ENCODE measurements at places on chromosomes 2 and 18.
A peak's percentile ranks its signal among the peaks of the same experiment; 100 is the strongest.

GRCh38 chr2:130372055-130372832, 16.4 kb downstream of the PTPN18 start:
- peak overlapping the region; percentile 88 for H3K4me3 ChIP-seq
- H3K4me1 ChIP-seq, result peaks cover 66% of the 10 kb centered on the region
- peaks cover 28% of the 10 kb centered on the region for H3K36me3 ChIP-seq
- peak overlapping the region; percentile 92 for H3K27ac ChIP-seq
- peak; percentile 92 for DNase-seq

DNA sequence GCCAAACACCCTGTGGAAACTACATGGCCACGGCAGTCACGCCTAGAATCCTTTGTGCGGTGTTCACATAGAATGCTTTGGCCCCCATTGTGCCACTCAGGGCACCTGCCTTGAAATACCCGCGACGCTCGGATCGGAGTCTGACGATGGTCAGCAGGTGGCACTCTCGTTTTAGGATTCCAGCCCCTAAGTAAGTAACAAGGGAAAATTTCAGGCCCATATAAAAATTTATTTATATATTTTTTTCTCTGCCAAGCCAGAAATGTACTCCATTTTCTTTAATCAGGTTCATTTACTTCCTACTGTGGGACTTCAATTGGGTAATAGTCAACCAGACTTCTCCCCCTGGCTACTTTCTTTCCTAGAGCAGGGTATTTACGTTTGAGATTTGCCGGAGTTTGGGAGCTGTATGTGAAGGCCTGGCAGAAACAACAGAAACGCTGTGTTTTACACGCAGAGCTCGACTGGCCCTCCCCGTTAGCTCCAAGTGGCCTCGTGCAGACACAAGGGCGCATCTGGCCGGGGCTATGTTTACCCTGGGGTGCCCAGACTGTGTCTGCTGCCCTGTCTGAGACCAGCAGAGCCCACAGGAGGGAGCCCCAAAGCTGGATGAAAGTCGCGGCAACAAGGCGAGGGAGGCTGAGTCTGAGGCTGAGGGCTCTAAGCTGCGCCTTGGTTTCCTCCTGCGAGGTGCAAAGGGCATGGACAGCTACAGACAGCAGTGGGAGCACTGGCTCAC, 41.6 kb downstream of the LRRC30 start:
- no peak overlapping the region for H3K4me3 ChIP-seq
- no peaks in the 10 kb centered on the region for H3K4me1 ChIP-seq
- no peak for DNase-seq
- H3K27ac ChIP-seq, result no peak overlapping the region
- H3K27me3 ChIP-seq, result no peaks in the 10 kb centered on the region

DNA sequence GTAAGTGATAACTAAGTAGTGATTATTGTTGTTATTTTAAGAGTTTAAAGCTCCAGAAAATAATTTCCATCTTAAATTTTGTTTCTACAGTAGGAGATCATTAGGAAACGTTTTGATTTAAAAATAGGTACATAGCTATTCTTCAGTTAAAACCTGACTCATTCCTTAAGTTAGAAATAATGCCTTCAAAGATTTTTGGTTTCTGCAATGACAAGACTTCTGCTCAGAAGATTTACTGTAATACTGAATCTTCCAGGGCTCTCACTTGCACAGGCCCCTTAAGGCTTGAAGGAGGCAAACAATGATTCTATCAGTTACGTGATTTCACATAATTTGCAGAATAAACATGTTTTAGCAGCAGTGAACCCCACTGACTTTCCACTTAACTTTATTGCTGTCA, 333.7 kb downstream of the RAD51AP2 start:
- no peak for DNase-seq
- no peak overlapping the region for H3K27ac ChIP-seq
- H3K27me3 ChIP-seq, result no peaks in the 10 kb centered on the region
- no peak overlapping the region for H3K4me3 ChIP-seq

GRCh38 chr18:47050468-47050867, 15.0 kb upstream of the ELOA2 start:
- H3K4me1 ChIP-seq, result peaks cover 4% of the 10 kb centered on the region
- H3K4me3 ChIP-seq, result no peak overlapping the region
- H3K27me3 ChIP-seq, result peaks cover 5% of the 10 kb centered on the region
- H3K27ac ChIP-seq, result no peak overlapping the region
- DNase-seq, result peak; percentile 9

- no peak for DNase-seq
- H3K27me3 ChIP-seq, result peaks cover 5% of the 10 kb centered on the region
- no peaks in the 10 kb centered on the region for H3K36me3 ChIP-seq
Measured at GRCh38 chr18:62625019-62625418, 90.3 kb upstream of the PHLPP1 start.

- no peaks in the 10 kb centered on the region for H3K27me3 ChIP-seq
- no peak overlapping the region for H3K27ac ChIP-seq
- no peak for DNase-seq
- no peaks in the 10 kb centered on the region for H3K4me1 ChIP-seq
- H3K4me3 ChIP-seq, result no peak overlapping the region
- no peaks in the 10 kb centered on the region for H3K36me3 ChIP-seq
Measured at GRCh38 chr18:35694808-35695207, 113.3 kb downstream of the GALNT1 start.

- H3K4me1 ChIP-seq, result no peaks in the 10 kb centered on the region
- H3K27ac ChIP-seq, result no peak overlapping the region
- DNase-seq, result no peak
- H3K27me3 ChIP-seq, result no peaks in the 10 kb centered on the region
- peaks cover 1% of the 10 kb centered on the region for H3K36me3 ChIP-seq
Measured at GRCh38 chr18:36389027-36389426, 91.5 kb downstream of the FHOD3 start.

GRCh38 chr2:113237604-113238160, 41.0 kb downstream of the PAX8 start:
- peaks cover 22% of the 10 kb centered on the region for H3K4me1 ChIP-seq
- peak overlapping the region; percentile 85 for H3K4me3 ChIP-seq
- DNase-seq, result no peak
- H3K36me3 ChIP-seq, result no peaks in the 10 kb centered on the region
- H3K27ac ChIP-seq, result no peak overlapping the region

DNA sequence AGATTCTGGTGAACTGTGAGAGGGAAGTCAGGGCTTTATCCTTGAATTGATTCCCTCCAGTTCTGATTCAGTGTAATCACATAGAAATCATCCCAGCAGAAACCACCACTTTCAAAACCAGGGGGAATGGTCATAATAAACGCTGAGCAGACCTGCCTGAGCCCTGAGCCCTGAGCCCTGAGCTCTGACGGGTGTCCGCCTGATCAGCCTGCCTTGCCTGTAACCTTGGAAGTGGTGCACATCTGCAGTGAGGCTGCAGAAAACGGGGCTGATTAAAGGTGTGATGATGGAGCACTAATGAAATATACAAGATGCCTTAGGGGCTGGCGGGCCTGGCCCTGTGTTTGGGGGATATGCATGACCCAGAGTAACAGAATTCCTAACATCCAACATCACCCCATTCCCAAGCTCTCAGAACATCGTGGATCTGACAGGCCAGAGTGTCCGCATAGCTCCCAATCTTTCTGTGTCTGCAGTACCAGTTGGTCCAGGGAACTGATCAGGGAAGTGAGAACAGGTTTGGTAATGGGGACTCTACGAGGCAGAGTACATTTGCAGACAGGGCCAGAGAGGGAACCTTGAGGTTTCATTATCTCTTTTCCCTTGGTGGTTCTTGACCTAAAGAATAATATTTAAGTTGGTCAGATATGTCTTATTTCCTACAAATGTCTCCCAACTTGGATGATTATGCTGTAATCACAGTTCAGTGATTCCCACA, 37.8 kb downstream of the KCTD18 start:
- H3K4me1 ChIP-seq, result peaks cover 36% of the 10 kb centered on the region
- no peak overlapping the region for H3K4me3 ChIP-seq
- H3K27me3 ChIP-seq, result no peaks in the 10 kb centered on the region

DNA sequence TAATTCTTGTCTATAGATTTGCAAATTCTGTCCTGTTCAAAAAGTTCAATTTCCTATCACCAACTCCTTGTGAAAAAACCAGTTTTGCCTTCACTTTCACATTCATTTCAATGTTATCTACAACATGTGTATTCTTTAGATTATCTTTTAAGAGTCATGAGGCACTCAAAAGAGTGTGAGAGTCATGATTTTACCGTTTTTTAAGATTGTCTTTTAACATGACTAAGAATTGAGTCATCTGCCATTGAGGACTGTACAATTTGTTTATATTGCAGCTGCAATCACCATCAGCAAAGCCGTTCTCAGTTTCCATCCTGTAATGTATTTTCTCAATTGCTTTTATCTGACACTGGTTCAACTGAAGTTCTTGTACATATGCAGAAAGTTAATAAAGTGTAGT, 275.8 kb downstream of the LNPK start:
- H3K4me1 ChIP-seq, result no peaks in the 10 kb centered on the region
- peaks cover 6% of the 10 kb centered on the region for H3K27me3 ChIP-seq

GRCh38 chr18:5166606-5167280, 30.3 kb downstream of the AKAIN1 start:
- DNase-seq, result no peak
- H3K27ac ChIP-seq, result no peak overlapping the region
- H3K4me1 ChIP-seq, result peaks cover 21% of the 10 kb centered on the region
- no peaks in the 10 kb centered on the region for H3K27me3 ChIP-seq

GRCh38 chr2:235480614-235481013, 13.2 kb upstream of the AGAP1 start:
- H3K27me3 ChIP-seq, result peaks cover 7% of the 10 kb centered on the region
- DNase-seq, result no peak
- no peak overlapping the region for H3K4me3 ChIP-seq
- H3K4me1 ChIP-seq, result no peaks in the 10 kb centered on the region
- no peak overlapping the region for H3K27ac ChIP-seq
- H3K36me3 ChIP-seq, result no peaks in the 10 kb centered on the region

DNA sequence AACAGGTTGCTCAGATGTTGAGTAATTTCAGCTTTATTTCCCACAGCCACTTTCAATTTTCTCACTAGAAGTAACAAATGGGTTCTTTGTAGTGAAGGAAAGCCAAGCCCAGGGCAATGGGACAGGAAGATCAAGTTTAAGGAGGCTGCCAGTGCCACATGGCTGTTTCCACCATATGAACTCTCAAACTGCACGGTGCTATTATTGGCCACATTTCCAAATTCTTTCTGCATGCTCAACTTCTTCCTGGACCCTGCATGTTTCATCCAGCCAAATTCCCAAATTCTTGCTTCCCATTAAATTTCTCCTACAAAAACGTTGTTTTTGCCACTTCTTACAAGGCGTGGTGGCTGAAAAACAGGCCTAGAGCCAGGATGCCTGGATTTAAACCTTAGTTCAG, 193.3 kb upstream of the SPHKAP start:
- no peaks in the 10 kb centered on the region for H3K27me3 ChIP-seq
- no peaks in the 10 kb centered on the region for H3K4me1 ChIP-seq
- H3K27ac ChIP-seq, result no peak overlapping the region
- no peak for DNase-seq
- H3K36me3 ChIP-seq, result no peaks in the 10 kb centered on the region

DNA sequence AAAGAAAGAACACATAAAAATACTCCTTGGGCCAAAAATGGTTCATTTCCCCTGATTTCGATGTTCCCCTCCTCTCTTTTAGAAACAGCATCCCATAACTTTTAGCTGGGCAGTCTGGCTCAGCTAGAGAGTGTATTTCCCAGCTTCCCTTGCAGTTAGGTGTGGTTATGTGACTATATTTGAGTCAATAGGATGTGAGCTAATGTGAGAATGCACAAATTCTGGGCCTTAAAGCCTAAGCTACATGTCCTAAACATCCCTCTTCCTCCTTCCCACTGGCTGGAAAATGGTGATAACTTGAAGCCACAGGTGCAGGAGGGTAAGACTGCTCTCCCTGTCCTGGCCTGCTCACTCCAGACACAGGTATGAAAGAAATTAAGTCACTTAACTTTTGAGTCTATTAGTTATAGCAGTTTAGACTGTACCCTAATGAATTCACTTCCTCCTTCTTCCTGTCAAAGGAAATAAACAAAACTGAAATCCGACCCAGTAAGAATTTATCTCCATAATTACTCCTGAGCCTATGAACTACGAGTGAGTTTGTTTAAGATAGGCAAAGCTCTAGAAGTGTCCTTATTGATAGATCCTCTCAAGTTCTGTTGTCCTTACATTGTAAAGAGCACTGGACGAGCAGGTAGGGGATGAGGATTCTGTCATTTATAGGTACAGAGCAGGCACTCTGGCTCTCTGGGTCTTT, 177.6 kb downstream of the MTX2 start:
- no peak overlapping the region for H3K27ac ChIP-seq
- no peaks in the 10 kb centered on the region for H3K36me3 ChIP-seq
- no peaks in the 10 kb centered on the region for H3K4me1 ChIP-seq
- no peak overlapping the region for H3K4me3 ChIP-seq
- no peak for DNase-seq

DNA sequence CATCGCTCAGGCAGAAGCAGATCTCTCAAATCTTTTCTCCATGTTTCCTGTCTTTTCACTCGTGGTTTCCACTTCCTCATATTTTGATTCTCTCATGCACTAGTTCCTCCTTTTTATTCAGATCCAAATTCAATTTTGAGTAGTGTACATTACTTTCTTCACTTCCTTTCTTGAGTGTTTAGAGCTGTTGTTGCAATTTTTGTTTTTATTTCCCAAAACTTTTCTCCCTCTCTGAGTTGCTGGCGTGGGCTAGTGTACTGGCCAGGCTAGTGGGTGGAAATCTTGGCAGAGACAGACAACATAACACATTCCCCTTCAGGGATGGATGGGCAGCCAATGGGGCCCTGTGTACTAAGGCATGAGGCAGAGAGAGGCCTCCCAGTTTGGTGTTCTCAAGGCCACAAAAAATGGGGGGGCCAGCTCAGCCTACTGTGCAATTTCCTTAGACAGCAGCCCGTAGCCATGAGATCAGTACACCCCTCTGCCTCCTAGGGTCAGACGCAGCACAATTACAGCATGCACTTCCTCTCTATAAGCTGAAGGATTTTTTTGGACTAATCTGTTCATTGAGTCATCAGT, 145.1 kb upstream of the PID1 start:
- H3K4me3 ChIP-seq, result no peak overlapping the region
- H3K27ac ChIP-seq, result no peak overlapping the region
- no peaks in the 10 kb centered on the region for H3K27me3 ChIP-seq
- no peaks in the 10 kb centered on the region for H3K36me3 ChIP-seq

DNA sequence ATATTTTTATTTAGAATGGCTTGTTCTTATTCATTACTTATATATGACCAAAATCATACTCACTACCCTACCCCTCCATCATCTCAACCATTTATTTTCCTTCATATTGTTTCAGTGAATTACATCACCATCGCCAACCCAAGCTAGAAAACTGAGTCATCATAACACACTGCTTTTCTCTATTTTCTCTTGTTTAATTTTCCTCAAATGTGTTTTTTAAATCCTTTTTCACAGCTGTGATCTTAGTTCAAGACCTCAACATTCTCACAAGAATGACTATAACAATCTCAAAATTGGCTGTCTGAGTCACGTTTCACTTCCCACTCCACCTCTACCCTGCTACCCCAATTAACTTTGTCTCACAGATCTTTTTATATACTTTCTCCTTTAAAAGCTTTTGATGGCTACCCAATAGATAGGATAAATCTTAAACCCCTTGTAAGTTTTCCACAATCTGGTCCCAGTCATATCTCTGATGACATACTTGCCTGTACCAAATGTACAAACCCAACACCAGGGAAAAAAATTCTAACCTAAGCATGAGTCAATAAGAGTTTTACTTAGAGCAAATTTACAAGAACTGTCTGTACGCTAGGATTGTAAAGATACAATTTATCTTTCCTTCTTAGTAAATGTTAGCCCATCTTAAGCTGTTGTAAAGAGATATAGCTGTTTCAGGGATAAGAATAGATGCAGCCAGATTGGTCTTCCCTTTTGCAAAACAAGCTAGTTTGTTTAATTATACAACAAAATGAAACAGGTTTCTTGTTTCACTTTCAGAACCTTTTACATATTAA, 635.1 kb upstream of the SLC39A10 start:
- H3K27ac ChIP-seq, result peak overlapping the region; percentile 64
- H3K4me1 ChIP-seq, result peaks cover 16% of the 10 kb centered on the region
